NCI-H2081 (cell line): ENCODE measurements at places on chromosomes 5 and 9.

- DNase-seq: no peak
These were observed 37.8 kb downstream of the WDR36 start for GRCh38 chr5:111129938-111130337.

- no peak for DNase-seq
These were observed 57.2 kb upstream of the KCNMB1 start for GRCh38 chr5:170446365-170446764.

GRCh38 chr5:131264451-131265099 lies 722 bp downstream of the CDC42SE2 start:
- no peak for DNase-seq

GRCh38 chr9:104073770-104074133 lies 20.4 kb upstream of the SMC2 start:
- no peak for DNase-seq

DNA sequence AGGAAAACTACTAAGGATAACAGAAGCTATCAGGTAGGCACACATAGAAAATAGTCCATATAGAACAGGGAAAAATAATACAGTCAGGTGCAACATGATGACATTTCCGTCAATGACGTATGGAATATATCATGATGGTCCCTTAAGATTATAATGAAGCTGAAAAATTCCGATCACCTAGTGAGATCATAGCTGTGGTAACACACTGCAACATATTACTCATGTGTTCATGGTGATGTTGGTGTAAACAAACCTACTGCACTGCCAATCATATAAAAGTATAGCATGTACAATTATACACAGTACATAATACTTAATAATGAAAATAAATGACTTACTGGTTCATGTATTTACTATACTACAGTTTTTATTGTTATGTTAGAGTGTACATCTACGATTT lies 60.0 kb downstream of the MEGF9 start:
- DNase-seq: no peak

DNA sequence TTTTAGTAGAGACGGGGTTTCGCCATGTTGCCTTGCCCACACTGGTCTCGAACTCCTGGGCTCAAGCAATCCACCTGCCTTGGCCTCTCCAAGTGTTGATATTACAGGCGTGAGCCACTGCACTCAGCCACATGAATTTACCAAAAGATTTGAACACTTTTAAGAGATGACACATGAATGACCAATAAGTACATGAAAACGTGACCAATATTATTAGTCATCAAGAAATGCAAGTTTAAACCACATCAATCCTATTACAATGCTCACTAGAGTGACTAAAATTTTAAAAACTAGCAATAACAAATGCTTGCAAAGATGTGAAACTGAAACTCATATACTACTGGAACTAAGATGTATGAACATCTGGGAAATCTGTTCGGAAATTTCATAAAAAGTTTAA lies 54.3 kb downstream of the NR6A1 start:
- no peak for DNase-seq

DNA sequence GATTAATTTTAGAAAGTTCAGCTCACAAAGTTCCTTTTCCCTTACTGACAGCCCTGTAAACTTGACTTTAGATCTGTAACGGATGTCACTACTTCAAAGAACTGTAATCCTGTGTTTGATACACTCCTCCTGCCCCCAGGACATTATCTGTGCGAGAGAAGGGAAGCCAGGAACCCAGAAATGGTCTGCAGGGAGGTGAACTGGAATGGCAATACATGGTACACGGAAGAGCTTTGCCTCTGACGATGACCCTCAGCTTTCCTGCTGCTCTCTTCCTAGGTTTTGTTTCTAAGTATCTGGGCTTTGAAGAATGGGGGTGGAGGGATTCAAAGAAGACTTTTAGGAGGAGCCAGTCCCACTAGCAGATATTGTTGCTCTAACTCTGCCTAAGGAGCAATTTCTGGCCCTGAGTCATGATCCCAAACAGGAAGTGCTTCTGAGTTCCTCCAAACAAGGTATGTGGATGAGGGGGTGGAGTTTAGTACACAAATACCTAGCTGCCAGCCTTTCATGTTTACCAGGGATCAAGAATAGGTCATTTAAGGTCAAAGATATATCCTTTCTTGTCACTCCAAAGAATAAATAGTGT lies 43.4 kb upstream of the TMC1 start:
- no peak for DNase-seq

DNA sequence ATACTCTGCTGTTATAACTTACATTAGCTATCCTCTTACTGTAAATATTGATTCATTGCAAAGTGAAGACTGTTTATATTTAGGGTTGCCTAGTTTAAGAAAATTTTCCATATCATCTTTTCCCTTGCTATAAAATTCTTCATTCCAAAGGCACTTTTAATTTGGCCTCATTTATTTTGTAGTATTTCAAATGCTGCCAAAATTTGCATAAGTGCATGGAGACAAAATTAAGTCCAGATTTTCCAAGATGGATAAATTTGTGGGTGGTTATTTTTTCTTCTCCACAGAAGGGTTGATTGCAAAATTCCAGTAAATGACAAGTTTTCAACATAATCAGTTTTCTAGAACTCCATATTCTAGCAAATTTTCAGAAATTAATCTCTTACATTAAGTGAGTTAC lies 141.5 kb upstream of the MTAP start:
- DNase-seq: no peak

- DNase-seq: no peak
These were observed 371.9 kb downstream of the EBF1 start for GRCh38 chr5:158727771-158728311.
